DMS 273 treated with DMSO at 0.1 percent for 48 hours (cell line): ENCODE measurements at places on chromosomes 12 and 14.

DNA sequence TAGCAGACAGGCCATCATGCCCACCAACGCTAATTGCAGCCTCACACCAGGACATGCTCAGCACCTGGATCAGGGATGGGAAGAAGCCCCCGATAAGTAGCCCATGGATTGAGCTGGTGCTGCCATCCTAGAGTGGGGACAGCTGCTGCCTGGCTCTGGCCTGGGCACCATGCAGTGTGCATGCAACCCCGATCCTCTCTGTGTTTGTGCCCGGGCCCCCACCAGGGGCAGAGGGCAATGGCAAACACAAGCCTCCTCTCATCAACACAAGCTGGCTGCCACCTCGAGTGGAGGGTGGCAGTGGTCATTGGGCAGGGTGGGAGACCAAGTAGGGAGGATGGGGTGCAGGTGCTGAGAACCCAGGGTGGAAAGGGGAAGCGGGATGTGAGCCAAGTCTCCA, 23.3 kb upstream of the SOCS2 start:
- DNase-seq, result no peak

GRCh38 chr14:93792391-93792790, 4.1 kb upstream of the PRIMA1 start:
- no peak for DNase-seq

GRCh38 chr12:131011165-131012079, 57.7 kb downstream of the ADGRD1 start:
- DNase-seq, result no peak

DNA sequence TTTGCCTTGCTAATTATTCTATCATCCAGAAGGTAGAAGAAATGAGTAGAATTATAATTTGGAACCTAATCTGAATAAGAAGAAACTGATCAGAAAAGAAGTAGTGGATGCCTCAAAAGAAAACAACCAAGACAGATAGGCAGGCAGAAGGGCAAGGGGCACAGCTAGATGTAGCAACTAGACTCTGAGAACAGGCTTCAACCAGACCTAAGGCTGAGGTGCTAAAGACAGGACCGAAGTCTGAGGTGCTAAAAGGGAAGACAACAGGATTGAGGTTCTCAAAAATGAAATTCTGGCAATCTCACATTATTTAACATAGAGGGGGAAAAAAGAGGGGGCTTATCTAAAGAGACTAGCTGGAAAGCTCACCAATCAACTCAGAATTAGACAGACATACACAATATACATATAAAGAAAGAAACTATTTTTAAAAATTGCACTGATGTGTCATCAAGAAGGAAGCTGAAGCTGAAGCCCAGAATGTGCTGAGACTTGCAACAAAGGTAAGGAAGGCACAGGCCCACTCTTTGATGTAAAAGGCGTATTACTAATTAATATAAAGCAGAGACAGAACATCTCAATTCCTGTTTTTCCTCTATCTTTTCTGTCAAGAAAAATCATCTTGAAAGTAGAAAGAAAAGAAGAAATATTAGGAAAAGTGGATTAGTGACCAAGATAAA, 43.8 kb upstream of the CSRNP2 start:
- no peak for DNase-seq

DNA sequence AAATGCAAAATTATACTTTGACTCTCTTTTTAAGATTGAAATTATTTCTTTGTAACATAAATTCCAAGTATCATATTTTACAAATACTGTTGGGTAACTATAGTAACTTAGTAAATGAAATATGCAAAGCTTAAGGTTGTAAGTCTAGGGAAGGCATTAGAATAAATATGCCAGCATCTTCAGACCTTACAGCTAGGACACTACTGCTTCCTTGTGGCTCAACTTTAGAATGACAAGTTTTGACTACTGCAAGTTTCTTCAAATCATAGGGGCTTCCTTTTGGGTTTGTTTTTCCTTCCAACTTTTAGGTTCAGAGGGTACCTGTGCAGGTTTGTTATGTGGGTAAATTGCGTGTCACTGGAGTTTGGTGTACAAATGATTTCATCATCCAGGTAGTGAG, 17.7 kb upstream of the ANP32D start:
- DNase-seq, result no peak
